ENCODE measurements at places on chromosomes 4 and X.

- peak; percentile 35 for DNase-seq
These were observed 2.4 kb upstream of the MORF4L2 start for GRCh38 chrX:103688946-103689345.

- DNase-seq, result no peak
These were observed 74.5 kb upstream of the EOLA2 start for GRCh38 chrX:150012647-150013381.

DNA sequence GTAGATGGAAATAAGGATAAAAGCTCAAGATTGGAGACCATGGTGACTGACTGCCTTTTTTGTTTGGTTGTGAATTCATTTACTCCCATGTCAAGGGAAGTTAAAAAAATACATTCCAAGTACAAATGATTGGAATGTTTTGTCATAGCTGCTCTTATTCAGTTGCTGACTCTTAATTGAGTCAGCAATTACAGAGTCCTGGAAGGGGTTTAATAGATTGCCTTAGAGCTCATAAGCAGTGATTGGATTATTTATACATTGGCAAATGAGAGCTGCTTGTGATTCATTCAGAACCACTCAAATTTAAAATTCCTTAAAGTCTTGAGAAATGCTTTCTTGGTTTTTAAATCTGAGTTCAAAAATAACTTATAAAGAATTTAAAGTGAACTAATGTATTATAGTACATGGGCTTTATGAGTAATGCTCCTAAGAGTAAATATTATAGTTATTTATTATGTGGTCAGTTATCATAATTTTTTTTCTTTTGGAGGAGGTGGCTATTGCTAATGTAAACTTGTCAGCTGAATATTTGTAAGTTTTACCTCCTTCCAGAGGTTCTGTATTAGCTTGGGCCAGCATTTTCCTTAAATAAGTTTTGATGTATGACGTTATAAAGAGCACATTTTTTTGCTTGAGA is 13.6 kb downstream of the JADE1 start:
- DNase-seq, result peak; percentile 93

- no peak for DNase-seq
These were observed 11.7 kb upstream of the SHOX start for GRCh38 chrX:618761-619450.

DNA sequence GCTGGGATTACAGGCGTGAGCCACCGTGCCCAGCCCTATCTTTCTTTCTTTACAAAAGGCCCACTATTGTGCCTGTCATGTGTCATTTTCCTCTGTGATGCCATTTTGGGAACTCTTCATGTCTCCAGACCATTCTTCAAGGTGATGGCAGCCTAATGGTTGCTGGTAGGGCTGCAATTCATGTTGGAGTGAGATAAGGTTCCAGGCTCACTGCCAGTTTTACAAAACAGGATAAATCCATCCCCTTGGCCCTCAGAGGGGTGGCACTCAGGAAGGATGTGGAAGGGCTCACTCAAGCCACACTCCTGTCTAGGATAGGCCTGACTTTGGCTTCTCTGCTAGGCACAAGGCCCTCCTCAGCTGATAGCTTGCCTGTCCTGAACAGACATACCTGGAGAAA is 3.8 kb downstream of the TCEAL9 start:
- DNase-seq, result no peak

- DNase-seq, result no peak
These were observed 26.6 kb downstream of the SNX25 start for GRCh38 chr4:185235843-185236503.

GRCh38 chr4:138030375-138030774 is 211.8 kb downstream of the SLC7A11 start:
- DNase-seq, result no peak

GRCh38 chr4:20323991-20324390 is 72.3 kb downstream of the SLIT2 start:
- peak; percentile 57 for DNase-seq

Data from EL (cell line).